ENCODE measurements at places on chromosomes 7 and 10.

- DNase-seq, result no peak
These were observed 24.7 kb upstream of the DPYSL4 start for GRCh38 chr10:132162021-132162531.

- no peak for DNase-seq
These were observed 23.0 kb upstream of the SNX13 start for GRCh38 chr7:17963281-17963680.

DNA sequence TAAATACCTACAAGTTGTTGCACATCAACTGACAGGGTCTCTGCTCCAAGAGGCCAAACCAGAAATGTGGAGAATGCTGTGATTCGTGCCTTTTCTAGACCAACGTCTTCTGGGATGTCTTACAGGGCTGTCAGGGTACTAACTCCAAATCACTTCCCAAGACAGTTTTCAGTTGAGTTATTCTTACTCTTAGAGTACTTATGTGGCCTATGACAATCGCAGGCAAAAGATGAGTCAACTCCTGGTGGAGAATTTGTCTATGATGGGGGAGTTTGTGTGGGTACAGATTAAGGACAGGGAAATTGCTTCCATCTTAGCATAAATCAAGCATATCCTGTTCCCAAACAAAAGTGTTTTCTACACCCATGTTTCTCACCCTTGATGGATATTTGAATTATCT is 734.8 kb downstream of the TNS3 start:
- DNase-seq, result no peak

DNA sequence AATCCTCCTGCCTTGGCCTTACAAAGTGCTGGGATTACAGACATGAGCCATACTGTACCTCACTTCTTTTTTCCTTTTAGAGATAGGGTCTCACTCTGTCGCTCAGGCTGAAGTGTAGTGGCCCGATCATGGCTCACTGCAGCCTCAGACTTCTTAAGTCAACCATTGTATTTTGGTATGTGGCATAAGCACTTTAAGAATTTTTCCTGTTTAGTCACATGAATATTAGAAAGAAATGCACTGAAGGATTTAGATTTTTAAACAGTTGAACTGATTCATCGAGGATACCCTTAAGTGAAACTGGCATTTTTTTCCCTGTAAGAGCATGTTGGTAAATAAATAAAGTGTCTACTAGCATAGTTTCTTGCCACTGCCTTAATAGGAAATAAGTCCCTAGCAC is 319.3 kb upstream of the CACNA2D1 start:
- no peak for DNase-seq

- DNase-seq, result no peak
These were observed 9.4 kb upstream of the COL13A1 start for GRCh38 chr10:69792341-69792740.

- DNase-seq, result no peak
These were observed 25.9 kb downstream of the ABRAXAS2 start for GRCh38 chr10:124827474-124827873.
